ENCODE measurements at places on chromosomes 1 and 21. TPM values are rescaled to one million over a fixed set of nuclear protein-coding genes. Genes with fewer than 3 reads are reported as not detected.

Gene PCAT6
- 0.67 TPM for total RNA-seq

Gene NCAM2
- total RNA-seq = not detected

Gene IFI44L
- total RNA-seq = 31.8 TPM

Gene INSRR
- total RNA-seq = not detected

Gene VSIG8
- total RNA-seq = 0.14 TPM

Gene RNU1-3
- total RNA-seq = 4,441 TPM

Gene SLC16A4
- 1.0 TPM for total RNA-seq

Gene KLHDC9
- 2.0 TPM for total RNA-seq

GRCh38 chr1:98991127-98992012, 13.3 kb downstream of the PLPPR5 start:
- peak; percentile 96 for DNase-seq

- no peak for DNase-seq
Observed at GRCh38 chr21:43207868-43208267, 39.1 kb downstream of the CRYAA start.

- peak; percentile 84 for DNase-seq
Observed at GRCh38 chr1:39394598-39394997, 96.8 kb upstream of the BMP8A start.

DNA sequence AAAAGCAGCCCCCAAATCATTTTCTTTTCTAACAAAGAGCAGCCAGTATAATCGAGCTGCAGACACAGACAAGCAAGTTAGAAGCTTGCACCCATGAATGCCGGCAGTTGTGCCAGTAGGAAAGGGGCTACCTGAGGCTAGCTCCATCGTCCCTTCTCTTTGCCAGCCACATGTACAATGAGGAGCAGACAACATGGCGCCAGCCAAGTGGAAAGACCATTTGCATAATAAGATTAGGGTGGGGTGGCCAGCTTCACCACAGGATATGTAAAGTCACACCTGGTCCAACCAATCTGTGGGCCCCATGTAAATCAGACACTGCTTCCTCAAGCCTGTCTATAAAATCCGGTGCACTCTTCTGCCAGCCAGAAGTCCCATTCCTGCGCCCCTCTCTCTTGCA, 103.7 kb downstream of the CCDC185 start:
- no peak for DNase-seq

DNA sequence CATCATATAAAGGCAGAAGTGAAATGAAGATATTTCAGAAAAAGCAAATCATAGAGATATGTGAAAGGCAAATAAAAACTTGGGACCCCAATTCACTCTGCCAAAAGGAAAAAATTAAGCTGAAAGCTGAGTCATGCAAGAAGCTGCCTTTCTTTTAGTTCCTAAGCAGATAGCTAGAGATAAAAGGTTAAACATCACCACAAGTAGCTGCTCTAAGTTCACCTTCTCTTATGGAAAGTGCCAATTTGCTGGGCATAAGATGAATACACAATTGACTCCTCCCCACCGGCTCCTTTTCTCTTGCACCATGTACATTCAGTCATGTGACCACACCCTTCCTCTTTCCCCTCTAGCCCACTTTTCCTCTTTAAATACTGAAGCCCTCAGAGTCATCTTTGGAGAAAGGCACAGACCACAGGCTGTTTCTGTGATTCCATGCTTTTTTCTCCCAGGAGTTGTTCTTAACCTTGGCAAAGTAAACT, 5.4 kb upstream of the SUMO3 start:
- DNase-seq = no peak

GRCh38 chr1:50971748-50972305, 1.8 kb downstream of the CDKN2C start:
- no peak for DNase-seq

- no peak for DNase-seq
Observed at GRCh38 chr1:226653311-226653921, 85.7 kb downstream of the ITPKB start.

GRCh38 chr1:221725735-221726672, 15.9 kb downstream of the DUSP10 start:
- DNase-seq = no peak

- no peak for DNase-seq
Observed at GRCh38 chr1:44643721-44644334, 30.5 kb downstream of the TMEM53 start.

DNA sequence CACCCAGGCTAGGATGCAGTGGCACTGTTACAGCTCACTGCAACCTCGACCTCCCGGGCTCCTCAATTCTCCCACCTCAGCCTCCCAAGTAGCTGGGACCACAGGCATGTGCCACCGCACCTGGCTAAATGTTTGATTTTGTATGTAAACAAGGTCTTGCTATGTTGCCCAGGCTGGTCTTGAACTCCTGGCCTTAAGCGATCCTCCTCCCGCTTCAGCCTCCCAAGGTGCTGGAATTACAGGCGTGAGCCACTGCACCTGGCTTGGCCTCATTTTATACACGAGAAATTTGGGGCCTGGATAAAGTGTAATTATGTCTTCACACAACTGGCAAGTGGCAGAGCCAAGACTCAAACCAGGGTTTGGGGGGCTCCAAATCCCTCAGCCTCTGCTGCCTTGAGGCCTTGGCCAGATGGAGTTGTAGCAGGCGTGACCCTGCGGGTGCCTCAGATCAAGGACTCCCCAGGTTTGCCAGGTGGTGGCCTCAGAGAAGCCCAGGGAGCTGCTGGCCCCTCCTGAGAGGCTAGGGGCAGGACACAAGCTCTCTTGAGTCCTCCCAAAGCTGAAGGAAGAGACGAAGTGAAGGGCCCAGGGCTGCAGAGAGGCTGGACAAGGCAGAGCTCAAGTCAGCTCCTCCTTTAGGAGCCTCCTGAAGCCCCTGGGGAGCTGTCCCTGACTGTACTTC, 61.7 kb downstream of the MDM4 start:
- no peak for DNase-seq

- peak; percentile 49 for DNase-seq
Observed at GRCh38 chr21:38503583-38503982, 5.3 kb upstream of the ERG start.

DNA sequence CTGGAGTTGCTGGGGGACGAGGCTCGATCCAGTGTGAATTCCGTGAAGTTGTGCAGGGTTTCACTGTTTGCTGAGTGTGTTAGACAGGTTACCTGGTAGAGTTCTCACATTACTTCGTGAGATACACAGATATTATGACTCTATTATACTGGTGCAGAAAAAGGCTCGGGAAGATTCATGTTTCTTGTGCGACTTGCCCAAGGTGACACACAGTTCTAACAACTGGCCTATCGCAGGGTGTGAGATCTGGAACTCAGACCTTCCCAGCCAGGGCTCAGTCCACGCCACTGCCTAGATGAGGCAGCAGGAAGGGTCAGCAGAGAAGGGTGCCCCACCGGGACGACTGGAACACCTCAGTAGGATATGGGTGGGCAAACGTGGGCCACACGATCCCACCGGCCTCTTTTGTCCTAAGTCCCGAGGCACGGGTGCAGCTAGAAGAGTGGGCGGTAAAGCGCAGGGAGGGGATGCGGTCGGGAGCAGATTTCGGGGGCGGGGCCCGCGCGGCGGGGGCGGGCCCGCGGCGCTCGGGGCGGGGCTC, 296 bp upstream of the RNPEP start:
- no peak for DNase-seq

- peak; percentile 69 for DNase-seq
Observed at GRCh38 chr1:111222308-111223125, 5.0 kb upstream of the CHI3L2 start.

Data from foreskin keratinocyte (primary cell).